ENCODE measurements at places on chromosomes 1 and 21. TPM values are rescaled to one million over a fixed set of nuclear protein-coding genes. Genes with fewer than 3 reads are reported as not detected.

DNA sequence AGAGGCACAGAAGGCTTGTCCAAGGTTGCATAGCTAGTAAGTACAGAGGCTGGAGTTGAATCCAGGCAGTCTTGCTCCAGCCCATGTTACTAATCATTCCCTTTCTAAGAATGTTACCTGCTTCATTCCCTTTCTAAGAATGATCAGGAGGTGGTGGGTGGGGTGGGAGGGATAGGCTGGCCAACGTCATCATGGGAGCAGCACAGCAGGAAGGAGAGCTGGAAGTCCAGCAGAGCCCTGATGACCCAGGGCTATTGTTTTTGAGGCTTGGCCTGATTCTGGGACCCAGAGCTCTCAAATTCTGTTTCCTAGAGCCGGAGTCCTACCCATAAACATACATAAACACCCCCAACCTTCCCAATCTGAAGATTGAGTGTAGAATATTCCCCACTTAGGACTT, 11.8 kb upstream of the CSF1 start:
- no peak for DNase-seq

GRCh38 chr1:7425771-7426170, 345.3 kb upstream of the VAMP3 start:
- no peak for DNase-seq

DNA sequence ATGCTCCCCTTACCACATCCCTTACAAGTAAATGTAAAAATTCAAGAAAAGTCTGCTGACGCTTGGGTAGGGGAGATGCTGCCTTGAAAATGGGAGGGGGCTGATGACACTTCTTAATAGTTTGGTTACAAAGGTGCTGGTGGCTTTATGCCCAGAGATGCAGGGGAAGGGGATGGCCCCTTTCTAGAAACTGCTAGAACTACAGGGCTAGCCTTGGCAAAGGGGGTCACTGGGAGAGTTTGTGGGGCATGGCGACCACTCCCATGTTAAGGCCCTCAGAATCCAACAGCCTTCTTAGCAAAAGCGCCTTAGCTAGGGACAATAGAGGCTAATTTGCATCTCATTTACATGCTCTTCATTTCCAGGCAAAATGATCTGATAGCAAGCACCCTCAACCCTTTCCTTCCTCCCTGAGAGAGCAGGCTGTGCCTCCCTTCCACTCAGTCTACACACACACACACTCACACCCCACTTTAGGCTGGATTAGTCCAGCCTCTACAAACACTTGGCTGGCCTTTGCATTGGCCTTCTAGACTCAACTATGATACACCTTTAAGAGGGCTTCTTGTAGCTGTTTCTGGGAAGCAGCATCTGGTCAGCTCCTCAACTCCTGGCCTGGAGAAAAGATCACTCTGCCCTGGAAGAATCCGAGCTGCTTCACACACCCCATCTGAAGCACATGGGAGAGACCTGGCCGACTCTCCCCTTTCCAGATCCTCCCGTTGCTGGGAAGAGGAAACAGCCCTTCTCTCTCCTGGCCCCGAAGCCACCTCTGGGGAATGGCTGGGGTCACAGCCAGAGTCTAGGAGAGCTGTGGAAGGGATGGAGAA, 1.7 kb downstream of the SEMA6C start:
- no peak for DNase-seq

DNA sequence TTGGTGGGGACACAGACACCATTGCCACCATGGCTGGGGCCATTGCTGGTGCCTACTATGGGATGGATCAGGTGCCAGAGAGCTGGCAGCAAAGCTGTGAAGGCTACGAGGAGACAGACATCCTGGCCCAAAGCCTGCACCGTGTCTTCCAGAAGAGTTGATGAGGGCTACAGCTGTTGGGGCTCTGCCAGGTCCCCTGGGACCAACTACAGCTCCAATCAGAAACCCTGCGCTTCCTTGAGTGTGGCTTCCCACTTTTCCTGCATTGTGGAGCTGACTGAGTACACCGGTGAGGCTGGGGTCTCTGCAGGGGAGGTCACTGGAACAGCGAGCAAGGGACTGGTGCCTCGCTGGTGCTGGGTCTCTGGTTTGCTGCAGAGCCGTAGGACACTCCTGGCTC, 4.5 kb downstream of the ADPRS start:
- no peak for DNase-seq

- DNase-seq, result peak; percentile 92
These were observed 59.5 kb downstream of the PTGS2 start for GRCh38 chr1:186620566-186621350.

GRCh38 chr1:226722240-226722900, 16.7 kb downstream of the ITPKB start:
- no peak for DNase-seq

- peak; percentile 98 for DNase-seq
These were observed 561.2 kb downstream of the KIF26B start for GRCh38 chr1:245715970-245716369.

DNA sequence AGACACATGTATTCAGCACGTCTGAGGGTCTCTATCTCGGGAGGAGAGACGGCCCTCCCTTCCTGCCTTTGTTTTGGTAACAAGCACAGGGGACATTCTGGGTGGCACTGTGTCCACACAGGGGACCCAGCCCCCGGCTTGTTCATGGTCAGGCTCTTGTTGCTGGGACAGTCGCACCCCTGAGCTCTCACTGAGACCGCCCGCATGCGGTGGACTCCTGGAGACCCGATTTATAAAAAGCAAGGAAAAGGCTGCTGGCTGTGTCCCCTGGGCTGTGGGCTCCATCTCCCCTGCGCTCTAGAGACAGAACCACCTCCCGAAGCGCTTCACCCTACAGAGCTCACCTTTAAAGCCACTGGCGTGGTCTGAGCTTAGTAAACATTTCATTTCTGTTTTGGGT, 103.4 kb downstream of the WDR4 start:
- no peak for DNase-seq

GRCh38 chr21:42799516-42799915, 79.8 kb downstream of the WDR4 start:
- DNase-seq, result peak; percentile 81

GRCh38 chr1:95223110-95223509, 10.9 kb upstream of the RWDD3 start:
- peak; percentile 24 for DNase-seq

DNA sequence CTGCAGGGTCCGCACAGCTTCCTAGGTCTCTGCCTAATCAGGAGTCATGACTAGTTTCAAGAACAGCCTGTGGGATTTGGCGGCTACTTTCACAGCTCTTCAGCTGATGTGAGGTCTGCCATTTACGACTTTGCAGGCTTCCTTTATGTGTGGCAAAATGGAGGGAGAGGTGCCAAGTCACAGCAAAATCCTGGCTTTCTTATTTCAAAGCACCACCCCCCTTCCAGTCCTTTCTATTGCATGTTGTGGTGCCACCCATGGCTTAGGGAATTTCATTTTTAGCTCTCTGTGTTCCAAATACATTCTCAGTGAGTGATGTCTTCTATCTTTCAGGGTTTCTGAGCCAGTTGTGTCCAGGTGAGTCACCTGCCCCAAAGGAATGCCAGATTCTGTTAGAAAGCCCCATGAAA, 75.1 kb upstream of the WLS start:
- peak; percentile 76 for DNase-seq

DNA sequence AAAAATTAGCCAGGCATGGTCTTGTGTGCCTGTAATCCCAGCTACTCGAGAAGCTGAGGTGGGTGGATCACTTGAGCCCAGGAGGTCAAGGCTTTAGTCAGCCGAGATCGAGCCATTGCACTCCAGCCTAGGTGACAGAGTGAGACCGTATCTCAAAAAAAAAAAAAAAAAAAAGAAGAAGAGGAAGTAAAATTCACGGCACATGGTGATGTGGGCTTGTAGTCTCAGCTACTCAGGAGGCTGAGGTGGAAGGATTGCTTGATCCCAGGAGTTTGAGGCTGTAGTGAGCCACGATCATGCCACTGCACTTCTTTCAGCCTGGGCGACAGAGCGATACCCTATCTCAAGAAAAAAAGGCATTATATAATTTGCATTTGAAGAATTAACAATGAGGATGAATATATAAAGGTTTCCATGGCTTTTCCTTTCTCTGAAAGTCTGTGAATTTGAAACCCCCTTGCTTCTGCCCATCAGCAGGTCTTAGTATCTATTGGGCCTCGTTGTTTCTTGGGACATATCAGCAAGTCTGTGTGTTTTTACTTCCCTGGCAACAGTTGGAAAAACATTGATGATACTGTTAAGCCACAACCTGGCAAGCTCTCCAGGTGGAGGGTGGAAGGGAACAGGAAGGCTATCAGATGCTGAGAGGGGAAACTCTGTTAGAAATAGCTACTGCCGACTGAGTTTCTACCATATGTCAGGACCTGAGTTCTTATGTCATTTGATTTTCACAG, 4.6 kb upstream of the PLA2G2D start:
- DNase-seq, result peak; percentile 67

GRCh38 chr1:235688096-235688495, 38.5 kb upstream of the GNG4 start:
- no peak for DNase-seq

DNA sequence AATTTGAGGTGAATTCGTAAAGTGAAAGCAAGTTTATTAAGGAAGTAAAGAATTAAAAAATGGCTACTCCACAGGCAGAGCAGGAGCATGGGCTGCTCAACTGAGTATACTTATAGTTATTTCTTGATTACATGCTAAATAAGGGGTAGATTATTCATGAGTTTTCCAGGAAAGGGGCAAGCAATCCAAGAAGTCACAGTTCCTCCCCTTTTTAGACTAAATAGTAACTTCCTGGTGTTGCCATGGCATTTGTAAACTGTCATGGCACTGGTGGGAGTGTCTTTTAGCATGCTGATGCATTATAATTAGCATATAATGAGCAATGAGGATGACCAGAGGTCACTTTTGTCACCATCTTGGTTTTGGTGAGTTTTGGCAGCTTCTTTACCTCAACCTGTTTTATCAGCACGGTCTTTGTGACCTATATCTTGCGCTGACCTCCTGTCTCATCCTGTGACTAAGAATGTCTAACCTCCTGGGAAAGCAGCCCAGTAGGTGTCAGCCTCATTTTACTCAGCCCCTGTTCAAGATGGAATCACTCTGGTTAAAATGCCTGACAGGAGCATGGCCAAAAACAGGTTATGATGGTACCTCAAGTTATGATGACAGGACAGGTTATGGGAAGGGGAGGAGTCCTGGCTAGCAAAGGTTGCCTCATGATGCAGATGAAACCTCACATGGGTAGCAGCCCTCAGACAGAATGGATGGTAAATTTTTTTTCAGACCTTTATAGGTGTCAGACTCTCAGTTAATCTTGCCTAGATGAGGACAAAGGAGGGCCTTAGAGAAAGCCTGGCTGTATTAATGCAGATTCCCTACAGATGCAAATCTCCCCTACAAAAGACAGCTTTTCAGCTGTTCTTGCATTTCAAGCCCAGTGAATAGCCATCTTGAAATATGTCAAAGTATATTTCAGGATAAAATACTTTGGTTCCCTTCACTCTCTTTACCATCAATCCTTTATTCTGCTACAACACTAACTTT, 49.7 kb downstream of the SIPA1L2 start:
- DNase-seq, result peak; percentile 22

DNA sequence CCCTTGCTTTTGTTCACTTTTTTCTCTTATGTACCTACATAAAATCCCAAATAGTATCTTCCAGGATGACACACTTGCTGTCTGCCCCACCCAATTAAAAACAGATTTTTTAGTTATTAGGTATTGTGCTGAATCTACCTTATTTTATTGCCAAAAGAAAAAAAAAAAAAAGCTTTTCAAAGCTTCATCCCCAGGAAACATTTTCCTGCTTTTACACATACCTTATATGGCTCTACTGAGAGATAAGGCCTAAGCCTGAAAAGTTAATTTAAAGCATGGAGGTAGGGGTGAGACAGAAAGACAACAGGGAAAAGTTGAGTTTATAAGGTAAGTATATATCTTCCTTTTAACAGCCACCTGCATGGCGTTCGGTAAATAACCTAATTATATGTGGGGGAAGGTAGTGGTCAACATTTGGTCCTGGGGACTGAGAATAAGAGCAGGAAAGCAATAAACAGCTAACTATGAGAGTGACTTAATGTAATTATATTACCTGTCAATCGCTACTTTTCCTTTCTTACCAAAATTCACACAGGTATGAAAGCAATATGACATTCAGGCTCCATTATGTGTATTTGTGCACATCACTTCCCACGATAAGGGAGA, 54.6 kb upstream of the BOLA1 start:
- no peak for DNase-seq

DNA sequence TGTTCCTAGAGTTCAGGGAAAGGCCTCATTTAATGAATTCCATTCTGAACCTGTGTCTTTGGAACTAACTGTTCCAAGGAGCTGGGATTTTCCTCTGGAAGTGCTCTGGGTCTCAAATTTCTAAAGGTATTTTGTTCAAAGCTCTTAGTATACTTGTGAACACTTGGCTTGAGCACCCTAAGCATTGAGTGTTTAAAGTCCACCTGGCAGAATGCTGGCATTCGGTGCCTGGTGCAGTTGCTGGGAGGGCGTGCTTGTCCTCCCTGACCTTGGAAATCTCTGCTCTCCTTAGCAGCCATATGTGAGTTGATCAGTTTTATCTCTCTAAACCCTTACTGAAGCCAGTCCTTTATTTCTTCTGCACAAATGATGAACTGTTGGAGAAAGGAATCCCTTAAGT, 3.0 kb downstream of the MTARC2 start:
- no peak for DNase-seq

DNA sequence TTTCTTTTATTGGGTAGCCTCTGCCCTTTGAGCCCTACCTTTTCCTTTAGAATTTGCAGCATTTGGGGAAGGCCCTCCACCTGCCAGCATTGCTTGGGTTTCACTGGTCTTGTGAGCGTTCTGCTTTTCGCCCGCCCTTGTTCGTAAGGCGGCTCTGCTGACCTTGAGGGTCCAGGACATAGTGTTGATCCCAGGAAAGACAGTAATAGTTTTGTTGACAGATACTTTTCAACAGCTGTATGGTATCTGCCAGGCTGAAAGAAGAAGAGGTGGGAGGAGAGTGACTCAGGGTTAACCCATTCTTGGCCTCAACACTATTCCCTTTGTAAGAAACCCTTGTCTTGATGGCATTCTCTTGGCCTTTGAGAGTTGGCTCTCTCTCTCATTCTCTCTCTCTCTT, 113.4 kb upstream of the SPAG17 start:
- no peak for DNase-seq

- DNase-seq, result peak; percentile 16
These were observed 985 bp downstream of the SYT6 start for GRCh38 chr1:114152508-114153260.

DNA sequence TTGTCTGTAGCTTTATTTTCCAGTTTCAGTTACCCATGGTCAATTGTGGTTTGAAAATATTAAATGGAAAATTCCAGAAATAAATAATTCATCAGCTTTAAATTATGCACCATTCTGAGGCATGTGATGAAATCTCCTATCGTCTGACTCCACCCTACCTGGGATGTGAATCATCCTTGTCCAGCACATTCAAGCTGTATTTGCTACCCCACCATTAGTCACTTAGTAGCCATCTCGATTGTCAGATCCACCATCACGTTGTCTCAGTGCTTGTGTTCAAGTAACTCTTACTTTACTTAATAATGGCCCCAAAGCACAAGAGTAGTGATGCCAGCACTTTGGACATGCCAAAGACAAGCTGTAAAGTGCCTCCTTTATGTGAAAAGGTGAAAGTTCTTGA, 4.0 kb downstream of the STPG1 start:
- DNase-seq, result peak; percentile 91

Gene SNX27
- total RNA-seq, result 24.7 TPM

Gene TRPM2
- 6.2 TPM for total RNA-seq

Gene ATP1A4
- total RNA-seq, result not detected

Gene OR14K1
- total RNA-seq, result not detected

Gene ABCG1
- total RNA-seq, result 6.3 TPM

Gene COL6A2
- total RNA-seq, result 0.67 TPM

Gene HORMAD1
- total RNA-seq, result not detected

Measured in mammary epithelial cell (primary cell).